ENCODE measurements at places on chromosomes 12 and 14.

DNA sequence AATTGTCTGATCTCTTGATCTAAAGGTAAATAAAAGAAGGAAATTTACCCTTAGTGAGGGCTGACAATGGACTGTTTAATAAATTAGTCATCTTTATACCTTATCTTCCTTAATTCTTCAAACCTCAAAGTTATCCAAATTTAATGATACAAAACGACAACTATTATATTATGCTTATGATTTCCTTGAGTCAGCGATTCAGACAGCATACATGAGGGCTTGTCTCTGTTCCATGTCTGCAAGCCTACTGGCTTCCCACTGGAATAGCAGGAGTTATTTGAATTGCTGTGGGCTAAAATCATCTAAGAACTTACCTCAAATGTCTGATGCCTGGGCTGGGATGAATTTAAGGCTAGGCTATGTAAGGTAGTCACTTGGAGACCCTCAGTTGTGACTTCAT is 197.2 kb upstream of the MDGA2 start:
- DNase-seq = no peak

DNA sequence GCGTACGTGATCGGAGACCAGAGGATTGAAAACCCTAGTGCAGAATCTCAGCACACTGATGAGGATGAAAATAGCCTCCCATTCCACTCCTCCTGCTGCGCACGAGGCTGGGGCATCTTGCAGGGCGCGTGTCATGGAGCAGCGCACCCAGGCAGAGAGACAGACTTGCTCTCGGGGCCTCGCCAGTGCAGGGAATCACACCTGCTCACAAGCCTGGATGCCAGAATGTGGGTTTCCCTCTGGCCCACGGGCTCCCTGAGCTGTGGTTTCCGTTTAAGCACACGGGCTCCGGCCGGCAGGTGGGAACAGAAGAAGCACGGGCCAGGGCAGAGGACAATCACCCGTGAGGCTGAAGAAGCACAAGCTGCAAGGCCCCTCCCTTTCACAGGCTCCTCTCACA is 2.0 kb downstream of the FGF6 start:
- DNase-seq = no peak

DNA sequence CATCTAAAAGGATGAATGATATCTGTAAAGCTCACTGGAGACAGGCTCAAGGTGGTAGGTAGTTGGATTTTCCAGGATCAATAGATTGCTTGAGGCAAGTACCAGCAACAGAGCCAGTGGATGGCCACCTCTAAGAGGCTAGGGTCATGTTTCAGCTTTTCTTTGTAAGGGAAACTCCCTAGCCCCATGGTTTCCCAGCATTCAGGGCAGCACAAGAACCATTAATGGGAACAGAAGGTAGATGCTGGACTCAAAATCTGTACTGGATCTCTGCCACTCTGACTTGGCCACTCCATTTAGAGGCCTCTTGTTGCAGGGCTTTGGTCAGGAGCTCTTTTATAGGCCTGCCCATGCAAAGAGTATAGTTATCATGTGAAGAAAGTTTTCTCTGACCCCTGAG is 76.1 kb upstream of the DYRK2 start:
- peak; percentile 21 for DNase-seq

- DNase-seq = no peak
Observed at GRCh38 chr12:65450625-65451024, 172.1 kb downstream of the MSRB3 start.

DNA sequence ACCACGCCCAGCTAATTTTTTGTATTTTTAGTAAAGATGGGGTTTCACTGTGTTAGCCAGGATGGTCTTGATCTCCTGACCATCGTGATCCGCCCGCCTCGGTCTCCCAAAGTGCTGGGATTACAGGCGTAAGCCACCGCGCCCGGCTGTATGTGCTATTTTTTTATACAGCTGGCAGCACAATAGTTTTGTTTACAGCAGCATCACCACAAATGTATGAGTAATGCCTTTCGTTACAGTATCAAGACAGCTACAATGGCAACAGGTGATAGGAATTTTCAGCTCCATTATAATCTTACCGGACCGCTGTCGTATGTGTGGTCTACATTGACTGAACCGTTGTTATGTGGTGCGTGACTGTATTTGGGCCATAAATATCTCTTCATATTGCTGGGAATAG is 11.6 kb upstream of the MDM2 start:
- no peak for DNase-seq

DNA sequence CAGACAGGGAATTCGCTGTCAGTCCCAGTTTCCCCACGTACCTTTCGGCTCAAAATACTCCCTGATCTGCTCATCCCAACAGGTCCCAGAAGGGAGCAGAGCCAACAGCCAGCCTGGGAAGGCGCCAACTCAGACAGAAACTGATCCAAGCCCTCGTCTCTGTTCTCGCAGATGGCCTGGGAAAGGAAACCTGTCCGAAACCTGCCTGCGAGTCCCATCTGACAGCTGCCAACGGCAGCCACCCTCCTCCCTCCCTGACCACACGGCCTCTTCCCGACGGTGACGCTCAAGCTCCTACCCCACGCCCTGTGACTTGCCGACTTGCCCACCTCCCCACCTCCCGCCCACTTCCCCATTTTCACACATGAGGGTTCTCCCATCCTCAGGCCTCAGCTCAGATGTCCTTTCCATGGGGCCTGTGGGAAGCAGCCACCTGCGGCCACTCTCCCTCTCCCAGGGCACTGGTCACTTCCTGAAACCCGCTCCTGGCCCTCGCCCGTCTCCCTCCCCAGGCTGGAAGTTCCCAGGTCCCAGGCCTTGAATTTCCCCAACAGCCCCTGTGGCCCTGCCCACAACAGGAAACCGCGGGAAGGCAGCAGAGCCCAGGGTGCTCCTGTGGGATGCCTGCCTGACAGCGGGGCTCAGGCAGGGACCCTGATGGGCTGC is 60.9 kb upstream of the FBRSL1 start:
- peak; percentile 41 for DNase-seq

- peak; percentile 84 for DNase-seq
Observed at GRCh38 chr14:54566410-54567223, at the start of gene SAMD4A. TSS of gene SAMD4A (plus strand) at chr14:54567128. CDS start at chr14:54567917, 789 bp downstream.

- DNase-seq = peak; percentile 44
Observed at GRCh38 chr12:52230364-52231281, 2.4 kb upstream of the KRT7 start.

DNA sequence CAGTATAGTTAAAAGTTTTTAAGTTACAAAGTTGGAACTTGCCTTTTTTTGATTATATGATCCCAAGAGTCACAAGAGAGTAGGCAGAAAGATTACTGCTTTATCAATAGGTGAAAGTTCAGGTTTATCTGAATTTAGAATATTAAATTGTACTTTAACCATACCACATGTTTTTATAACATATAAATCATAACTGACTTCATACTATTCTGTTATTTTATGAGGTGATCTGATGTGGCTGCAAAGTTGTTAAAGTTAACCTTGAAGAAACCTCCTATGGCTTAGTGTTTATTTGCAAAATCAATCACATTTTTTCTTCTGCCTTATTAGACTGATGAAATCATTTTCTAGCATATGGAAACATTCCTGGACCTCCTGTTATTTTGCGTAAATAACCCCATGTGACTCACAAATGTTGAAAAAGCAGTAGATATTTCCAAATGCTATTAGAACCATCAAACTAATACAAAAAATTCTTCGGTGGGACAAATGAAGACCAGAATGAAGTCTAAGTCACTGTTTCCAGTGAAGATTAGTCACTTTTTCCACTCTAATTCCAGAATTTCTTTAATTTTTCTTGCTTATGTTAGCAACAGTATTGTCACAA is 132.1 kb downstream of the RAD51B start:
- no peak for DNase-seq

DNA sequence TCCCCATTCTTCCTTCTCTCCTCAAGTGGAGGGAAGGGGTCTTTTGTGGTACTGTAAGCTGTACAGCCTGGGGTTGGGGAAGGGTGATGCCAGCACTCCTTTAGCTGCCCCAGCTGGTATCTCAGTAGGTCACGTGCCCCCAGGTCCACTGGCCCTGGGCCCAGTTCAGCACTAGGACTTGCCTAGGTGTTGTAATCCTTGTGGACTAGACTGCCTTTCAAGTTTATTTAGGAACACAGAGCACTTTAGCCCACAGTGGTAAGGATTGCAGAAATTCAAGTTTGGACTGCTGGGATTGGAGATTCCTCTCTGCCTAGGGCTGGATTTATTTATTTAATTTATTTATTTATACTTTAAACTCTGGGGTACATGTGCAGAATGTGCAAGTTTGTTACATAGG is 569.6 kb downstream of the AACS start:
- DNase-seq = no peak

- peak; percentile 78 for DNase-seq
Observed at GRCh38 chr12:94740601-94741362, 90.4 kb upstream of the TMCC3 start.

- DNase-seq = peak; percentile 51
Observed at GRCh38 chr12:6605421-6606330, 1.5 kb downstream of the CHD4 start.

DNA sequence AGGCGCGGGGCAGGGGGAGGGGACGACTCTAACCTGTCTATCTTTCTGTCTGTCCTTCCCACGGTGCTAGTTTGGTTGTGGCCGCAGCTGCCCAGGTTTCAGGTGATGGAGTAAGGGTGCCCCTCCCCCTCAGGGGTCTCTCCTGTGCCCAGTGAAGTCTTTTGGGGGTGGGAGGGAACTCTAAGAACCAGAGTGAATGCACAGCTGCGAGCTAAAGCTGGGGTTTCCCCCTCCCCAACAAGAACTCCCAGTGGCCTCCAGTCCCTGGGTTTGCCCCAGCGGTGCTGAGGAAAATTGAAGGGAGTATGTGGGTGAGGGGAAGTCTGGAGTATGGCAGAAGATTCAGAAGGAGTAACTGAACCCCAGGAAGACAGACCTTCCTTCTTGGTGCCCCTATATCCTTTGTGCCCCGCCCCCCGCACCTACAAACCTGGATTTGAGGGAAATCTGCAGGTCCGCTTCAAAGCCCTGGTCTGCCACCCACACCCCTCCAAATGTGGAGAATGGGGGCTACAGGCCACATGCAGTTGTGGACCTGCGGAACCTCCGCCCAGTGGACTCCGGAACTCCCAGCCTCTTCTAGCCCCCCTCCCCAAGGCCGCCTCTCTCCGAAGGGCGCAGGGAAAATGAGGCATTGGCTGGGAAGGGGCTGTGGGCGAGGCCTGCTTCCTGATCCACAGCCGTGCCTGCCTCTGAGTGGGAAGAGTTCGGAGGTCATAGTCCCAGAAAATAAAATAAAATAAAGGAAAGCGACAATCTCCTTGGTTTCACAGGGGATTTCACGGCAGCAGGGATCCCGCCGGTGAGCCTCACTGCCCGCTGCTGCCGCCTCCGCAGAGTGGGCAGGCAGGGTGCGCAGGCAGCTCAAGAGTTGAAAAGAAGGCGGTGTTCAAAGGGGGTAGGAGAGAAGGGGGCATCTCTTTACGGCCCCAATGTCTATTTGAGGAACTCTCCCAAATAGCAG is 3.4 kb upstream of the HOXC9 start:
- no peak for DNase-seq

DNA sequence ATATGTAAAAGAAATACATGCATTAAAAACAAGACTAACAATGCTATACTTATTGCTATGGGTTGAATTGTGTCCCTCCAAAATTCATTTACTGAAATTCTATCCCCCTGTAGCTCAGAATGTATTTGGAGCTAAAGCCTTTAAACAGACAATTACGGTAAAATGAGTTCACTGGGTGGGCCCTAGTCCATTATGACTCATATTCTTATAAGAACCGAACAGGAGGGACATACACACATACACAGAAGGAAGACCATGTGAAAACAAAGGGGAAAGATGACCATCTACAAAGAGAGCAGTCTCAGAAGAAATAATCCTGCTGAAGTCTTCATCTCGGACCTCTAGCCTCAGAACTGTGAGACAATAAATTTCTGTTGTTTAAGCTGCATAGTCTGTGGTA is 77.1 kb upstream of the ANKS1B start:
- DNase-seq = no peak

DNA sequence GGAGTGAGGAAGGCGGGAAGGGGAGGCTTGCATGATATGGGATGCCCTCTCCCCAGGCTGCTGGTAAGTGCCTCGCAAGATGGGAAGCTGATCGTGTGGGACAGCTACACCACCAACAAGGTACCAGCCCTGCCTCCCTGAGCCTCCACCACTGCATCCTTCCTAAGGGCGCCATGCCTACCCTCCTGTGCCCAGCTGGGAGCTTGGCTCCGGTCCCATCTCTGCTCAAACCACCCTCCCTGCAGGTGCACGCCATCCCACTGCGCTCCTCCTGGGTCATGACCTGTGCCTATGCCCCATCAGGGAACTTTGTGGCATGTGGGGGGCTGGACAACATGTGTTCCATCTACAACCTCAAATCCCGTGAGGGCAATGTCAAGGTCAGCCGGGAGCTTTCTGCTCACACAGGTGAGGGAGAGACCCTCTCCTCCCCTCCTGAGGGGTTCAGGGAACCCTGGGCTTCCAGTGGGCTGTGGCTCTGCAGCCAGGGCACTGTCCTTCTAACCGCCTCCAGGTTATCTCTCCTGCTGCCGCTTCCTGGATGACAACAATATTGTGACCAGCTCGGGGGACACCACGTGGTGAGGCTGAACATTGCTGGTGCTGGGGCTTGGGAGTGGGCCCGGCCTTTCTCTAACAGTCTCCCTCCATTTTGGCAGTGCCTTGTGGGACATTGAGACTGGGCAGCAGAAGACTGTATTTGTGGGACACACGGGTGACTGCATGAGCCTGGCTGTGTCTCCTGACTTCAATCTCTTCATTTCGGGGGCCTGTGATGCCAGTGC is 2.6 kb downstream of the GNB3 start:
- DNase-seq = peak; percentile 37

DNA sequence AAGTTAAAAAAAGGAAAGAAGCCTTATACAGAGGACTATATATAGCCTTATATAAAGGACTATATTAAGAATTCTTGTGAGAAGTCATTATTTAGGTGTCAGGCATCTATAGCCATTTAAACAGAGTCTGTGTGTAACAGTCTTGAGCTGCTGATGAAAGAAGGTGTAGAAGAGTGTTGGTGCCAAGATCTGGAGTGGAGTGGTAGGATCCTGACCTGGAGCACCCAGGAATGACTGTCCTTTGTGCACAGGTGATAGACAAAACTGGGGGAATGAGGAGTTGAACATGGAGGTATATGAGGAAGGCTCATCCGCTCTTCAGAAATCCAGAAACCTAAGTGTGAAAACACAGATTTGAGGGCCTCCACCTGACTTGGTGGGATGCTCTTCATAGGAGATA is 747.3 kb downstream of the NRXN3 start:
- DNase-seq = no peak
